Left colon (tissue), 2 donors: ENCODE measurements at places on chromosomes 16 and 17. TPM values are rescaled to one million over a fixed set of nuclear protein-coding genes. Genes with fewer than 3 reads are reported as not detected.

HIC1 gene
- total RNA-seq: 4.8 TPM

SEZ6 gene
- total RNA-seq: 0.81 TPM

QPRT gene
- total RNA-seq: 47.4 TPM

PRSS36 gene
- 9.7 TPM for total RNA-seq

FN3K gene
- 48.3 TPM for total RNA-seq

GDPD3 gene
- 62.3 TPM for total RNA-seq
